HCEC 1CT (cell line): ENCODE measurements at places on chromosomes 1 and 21.

GRCh38 chr1:53987880-53988279 lies 30.1 kb downstream of the LDLRAD1 start:
- no peak for DNase-seq

GRCh38 chr1:28002600-28002999 lies 42.8 kb downstream of the XKR8 start:
- no peak for DNase-seq

DNA sequence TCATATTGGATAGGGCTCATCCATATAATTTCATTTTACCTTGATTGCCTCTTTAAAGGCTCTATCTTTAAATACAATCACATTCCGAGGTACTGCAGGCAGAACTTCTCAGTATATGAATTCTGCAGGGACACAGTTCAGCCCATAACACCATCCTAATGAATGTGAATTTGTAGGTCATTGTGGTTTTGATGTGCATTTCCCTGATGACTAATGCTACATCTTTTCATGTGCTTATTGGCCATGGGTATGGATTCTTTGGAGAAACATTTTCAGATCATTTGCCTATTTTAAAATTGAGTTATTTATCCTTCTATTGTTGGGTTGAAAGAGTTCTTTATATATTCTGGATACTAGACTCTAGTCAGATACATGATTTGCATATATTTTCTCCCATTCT lies 9.6 kb upstream of the RPS6KC1 start:
- DNase-seq = peak; percentile 53

DNA sequence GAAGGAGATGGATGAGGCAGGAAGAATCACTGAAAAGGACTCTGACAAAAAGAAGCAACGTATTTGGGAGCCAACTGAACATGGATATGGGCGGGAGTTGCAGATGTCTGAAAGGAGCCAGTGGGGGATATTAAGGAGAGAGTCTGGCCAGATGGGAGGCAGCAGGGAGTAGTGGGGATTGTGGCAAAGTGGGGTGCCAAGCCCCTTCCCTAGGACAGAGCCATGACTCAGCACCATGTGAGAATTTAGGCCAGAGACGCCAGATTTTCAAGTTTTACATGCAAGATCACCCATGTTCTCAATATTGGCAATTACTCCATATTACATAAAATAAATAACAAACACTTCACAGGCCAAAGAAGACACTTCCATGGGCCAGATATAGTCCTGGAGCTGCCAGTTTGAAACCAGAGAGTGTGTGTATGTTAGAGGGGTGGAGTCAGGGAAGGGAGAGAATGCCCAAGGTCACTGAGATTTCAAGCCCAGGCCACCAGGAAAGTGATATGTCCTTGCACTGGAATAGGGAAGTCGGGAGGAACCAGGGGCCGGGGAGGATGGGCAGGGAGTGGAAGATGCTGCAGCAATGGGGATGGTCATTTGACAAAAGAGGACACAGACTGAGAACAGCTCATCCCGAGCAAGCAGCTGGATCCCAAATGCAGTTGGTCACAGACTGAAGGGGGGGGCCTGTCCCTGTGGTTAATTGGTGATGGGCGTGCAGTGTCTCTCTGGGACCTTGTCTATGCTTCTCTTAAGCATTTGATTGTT lies 23.5 kb downstream of the TMEM51 start:
- no peak for DNase-seq
